ENCODE measurements at places on chromosomes 16 and 17. TPM values are rescaled to one million over a fixed set of nuclear protein-coding genes. Genes with fewer than 3 reads are reported as not detected.

ANKRD13B gene
- total RNA-seq = 14.6 TPM

HS3ST2 gene
- total RNA-seq = not detected

DNA sequence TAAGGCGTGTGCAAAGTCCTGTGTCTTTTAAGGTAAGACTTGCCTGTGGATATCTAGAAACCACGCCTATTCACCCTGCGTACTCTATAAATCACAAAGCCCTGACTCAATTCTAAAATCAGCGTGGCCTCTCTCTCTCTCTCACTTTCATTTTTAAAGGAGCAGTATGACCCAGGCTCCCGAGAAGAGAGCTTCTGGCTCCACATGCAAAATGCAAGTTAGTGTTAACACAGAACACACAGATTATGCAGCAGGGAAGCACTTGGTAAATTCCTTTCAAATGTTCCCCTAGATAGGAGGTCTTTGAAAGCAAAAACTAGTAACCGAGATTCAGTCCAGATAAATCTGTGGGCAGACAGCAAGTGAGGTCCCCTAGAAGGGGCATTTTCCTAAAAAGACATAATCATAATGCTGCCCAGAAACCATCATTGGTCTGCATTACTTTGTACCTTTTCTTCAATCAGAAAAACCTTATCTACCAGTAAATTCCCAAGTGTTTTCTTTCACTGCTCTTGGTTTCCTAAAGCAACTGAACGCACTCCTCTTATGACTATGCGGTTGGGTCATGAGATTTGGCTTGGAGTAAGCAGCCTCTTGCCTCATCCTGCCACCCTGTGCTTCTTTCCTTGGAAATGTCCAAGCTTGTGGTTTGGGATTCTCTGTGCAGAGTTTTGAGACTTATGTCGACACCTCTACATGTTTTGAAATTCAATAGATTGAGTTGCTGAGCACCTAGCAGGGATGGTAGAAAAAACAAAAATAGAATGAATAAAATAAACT, 31.7 kb upstream of the KCNJ2 start:
- peak; percentile 59 for DNase-seq

DNA sequence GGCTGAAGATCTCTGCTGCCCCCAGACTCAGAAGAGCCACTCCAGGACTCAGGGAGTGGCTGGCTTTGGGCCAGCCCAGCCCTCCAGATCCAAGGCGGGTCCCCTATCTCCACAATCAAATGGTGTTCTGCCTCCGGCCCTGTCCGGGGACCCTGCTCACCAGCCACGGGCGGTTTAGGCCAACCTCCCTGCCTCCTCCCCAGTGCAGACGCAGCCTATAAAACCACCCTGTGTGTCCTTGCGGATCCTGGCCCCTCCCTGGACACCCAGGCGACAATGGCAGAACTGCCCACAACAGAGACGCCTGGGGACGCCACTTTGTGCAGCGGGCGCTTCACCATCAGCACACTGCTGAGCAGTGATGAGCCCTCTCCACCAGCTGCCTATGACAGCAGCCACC, at the start of gene SLC12A3:
SLC12A3 (plus strand) TSS at position 248 of the 400 bp plus-strand sequence; CDS start at position 277, 29 bp downstream.
- no peak for DNase-seq

- DNase-seq = no peak
Observed at GRCh38 chr16:89320782-89321501, 103.4 kb downstream of the ZNF778 start.

DNA sequence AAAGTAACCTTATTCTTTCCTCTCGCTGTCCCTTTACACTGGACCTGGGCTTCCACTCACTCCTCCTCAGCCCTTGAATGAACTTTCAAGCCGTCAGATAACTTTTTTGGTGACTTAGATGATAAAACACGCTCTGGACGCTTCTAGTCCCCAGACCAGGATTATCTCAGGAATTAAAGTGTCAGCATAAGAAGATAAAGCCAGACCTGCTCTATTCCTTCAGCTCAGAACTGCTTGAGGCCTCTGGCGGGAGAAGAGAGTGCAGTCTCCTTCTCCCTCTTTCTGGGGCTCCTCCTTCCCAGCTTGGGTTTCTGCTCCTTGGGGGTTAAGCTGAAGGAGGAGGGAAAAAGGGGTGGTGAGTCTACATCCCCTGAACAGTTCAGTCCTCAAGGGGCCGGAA, 6.6 kb downstream of the LPO start:
- no peak for DNase-seq

DNA sequence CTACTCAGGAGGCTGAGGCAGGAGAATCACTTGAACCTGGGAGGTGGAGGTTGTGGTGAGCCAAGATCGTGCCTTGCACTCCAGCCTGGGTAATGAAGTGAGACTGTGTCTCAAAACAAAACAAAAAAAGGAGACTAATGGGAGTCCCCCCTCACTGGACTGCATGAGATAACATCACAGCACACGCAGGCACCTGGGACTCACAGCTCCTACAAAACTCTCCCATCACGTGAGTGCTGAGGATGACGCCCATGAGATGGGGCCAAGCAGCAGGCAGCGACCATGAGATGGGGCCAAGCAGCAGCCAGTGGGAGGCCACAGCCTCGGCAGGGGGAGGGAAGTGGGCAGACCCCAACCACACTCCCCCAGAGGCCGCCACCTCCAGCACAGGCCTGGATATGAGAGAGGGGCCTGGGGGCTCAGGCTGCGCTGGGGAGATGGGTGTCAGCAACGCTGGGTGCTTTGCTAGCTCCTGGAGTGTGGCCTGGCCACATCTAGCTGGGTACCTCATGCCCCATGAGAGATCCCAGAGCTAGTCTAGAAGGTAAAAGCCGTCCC, 15.4 kb downstream of the DNAAF8 start:
- DNase-seq = no peak

All from activated naive CD4-positive, alpha-beta T cell treated with anti-CD3 and anti-CD28 coated beads for 36 hours (primary cell).